ENCODE measurements at places on chromosomes 3 and 15. TPM values are rescaled to one million over a fixed set of nuclear protein-coding genes. Genes with fewer than 3 reads are reported as not detected.
A peak's percentile ranks its signal among the peaks of the same experiment; 100 is the strongest.

Gene UBA7
- polyA plus RNA-seq, result 4.4 TPM

- no peaks in the 10 kb centered on the region for H3K4me1 ChIP-seq
- H3K4me3 ChIP-seq, result no peak overlapping the region
- no peak overlapping the region for H3K27ac ChIP-seq
- no peaks in the 10 kb centered on the region for H3K36me3 ChIP-seq
- H3K27me3 ChIP-seq, result no peaks in the 10 kb centered on the region
Observed at GRCh38 chr3:102233881-102234280, 200.9 kb upstream of the ZPLD1 start.

- no peak overlapping the region for H3K4me3 ChIP-seq
- H3K36me3 ChIP-seq, result no peaks in the 10 kb centered on the region
- H3K27ac ChIP-seq, result no peak overlapping the region
- DNase-seq, result no peak
- H3K27me3 ChIP-seq, result peaks cover 10% of the 10 kb centered on the region
Observed at GRCh38 chr3:39819899-39820298, 10.5 kb downstream of the MYRIP start.

GRCh38 chr15:29320420-29320819 is 50.8 kb upstream of the NSMCE3 start:
- no peak for DNase-seq
- no peak overlapping the region for H3K4me3 ChIP-seq
- H3K4me1 ChIP-seq, result peaks cover 4% of the 10 kb centered on the region
- no peaks in the 10 kb centered on the region for H3K36me3 ChIP-seq
- H3K27me3 ChIP-seq, result no peaks in the 10 kb centered on the region
- H3K27ac ChIP-seq, result no peak overlapping the region

GRCh38 chr3:100899440-100900091 is 93.7 kb downstream of the ABI3BP start:
- peak; percentile 32 for DNase-seq
- no peaks in the 10 kb centered on the region for H3K36me3 ChIP-seq
- H3K4me1 ChIP-seq, result no peaks in the 10 kb centered on the region
- no peak overlapping the region for H3K27ac ChIP-seq
- H3K4me3 ChIP-seq, result no peak overlapping the region

GRCh38 chr15:54566654-54567053 is 588.4 kb downstream of the UNC13C start:
- H3K4me1 ChIP-seq, result no peaks in the 10 kb centered on the region
- no peak overlapping the region for H3K27ac ChIP-seq
- no peaks in the 10 kb centered on the region for H3K27me3 ChIP-seq
- no peak for DNase-seq
- no peaks in the 10 kb centered on the region for H3K36me3 ChIP-seq

GRCh38 chr3:174325834-174326700 is 533.1 kb upstream of the NAALADL2 start:
- no peak overlapping the region for H3K27ac ChIP-seq
- no peaks in the 10 kb centered on the region for H3K4me1 ChIP-seq
- no peaks in the 10 kb centered on the region for H3K36me3 ChIP-seq
- H3K27me3 ChIP-seq, result no peaks in the 10 kb centered on the region

DNA sequence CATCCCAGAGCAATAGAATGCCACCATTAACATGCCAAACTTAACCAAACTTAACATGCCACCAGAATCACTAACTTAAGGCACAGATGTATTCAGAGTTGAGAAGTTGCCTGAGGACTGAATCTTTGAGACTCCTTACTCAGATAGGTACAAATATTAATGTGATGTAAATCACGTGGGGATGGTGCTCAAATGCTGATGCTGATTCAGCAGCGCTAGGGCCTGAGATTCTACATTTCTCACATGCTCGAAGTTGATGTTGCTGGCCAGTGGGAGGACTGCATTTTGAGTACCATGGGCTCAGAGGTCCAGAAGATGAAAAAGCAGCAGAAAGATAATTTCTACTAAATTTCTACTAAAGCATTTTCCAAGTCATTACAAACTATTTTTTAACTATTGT is 54.1 kb downstream of the RPL22L1 start:
- no peak overlapping the region for H3K27ac ChIP-seq
- no peak for DNase-seq
- no peak overlapping the region for H3K4me3 ChIP-seq
- no peaks in the 10 kb centered on the region for H3K36me3 ChIP-seq
- peaks cover 15% of the 10 kb centered on the region for H3K4me1 ChIP-seq

DNA sequence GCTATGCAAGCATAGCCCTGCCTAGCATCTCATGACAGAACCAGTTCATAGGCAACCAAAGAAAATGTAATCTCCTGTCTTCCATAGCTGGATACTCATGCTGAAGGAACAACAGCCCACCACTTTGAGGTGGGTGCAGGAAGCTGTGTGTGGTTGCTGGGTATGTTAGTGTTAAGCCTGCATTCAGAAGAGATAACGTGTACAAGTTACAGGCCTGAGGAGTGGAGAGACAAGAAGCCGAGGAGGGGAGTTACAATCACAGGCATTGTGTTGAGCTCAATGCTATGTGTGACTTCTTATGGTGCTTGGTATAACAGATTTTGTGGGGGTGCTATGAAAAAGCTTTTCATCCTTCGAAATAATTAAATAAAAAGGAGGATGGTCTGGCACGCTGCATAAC is 42.8 kb upstream of the SECISBP2L start:
- H3K27me3 ChIP-seq, result no peaks in the 10 kb centered on the region
- DNase-seq, result no peak
- no peak overlapping the region for H3K4me3 ChIP-seq
- peak overlapping the region; percentile 4 for H3K27ac ChIP-seq
- peaks cover 19% of the 10 kb centered on the region for H3K4me1 ChIP-seq
- H3K36me3 ChIP-seq, result no peaks in the 10 kb centered on the region

- H3K4me1 ChIP-seq, result no peaks in the 10 kb centered on the region
- no peaks in the 10 kb centered on the region for H3K27me3 ChIP-seq
- DNase-seq, result no peak
- H3K4me3 ChIP-seq, result no peak overlapping the region
- H3K27ac ChIP-seq, result no peak overlapping the region
- H3K36me3 ChIP-seq, result no peaks in the 10 kb centered on the region
Observed at GRCh38 chr3:159030886-159031679, 229.2 kb downstream of the MFSD1 start.
